NCI-H510A treated with DMSO at 0.1 percent for 48 hours (cell line): ENCODE measurements at places on chromosomes 7 and 10.

DNA sequence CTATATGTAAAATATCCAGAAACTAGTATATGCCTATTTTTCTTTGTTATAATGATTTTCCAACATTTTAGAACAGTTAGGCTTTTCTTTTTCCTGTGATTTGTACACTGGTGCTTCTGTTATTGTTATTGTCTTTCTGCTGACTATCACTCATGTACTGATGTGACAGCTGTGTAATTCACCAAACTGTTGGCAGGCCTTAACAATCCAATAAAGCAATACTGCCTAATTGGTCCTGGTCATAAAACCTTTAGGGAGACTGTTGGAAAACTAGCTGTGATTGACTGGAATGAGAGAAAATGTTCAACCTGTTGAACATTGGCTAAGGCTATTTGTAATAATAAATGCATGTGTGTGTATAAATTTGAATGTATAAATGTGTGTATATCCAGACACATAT lies 956.6 kb downstream of the REEP3 start:
- no peak for DNase-seq

GRCh38 chr7:147418966-147419365 lies 1171.6 kb upstream of the C7orf33 start:
- DNase-seq: peak; percentile 65

DNA sequence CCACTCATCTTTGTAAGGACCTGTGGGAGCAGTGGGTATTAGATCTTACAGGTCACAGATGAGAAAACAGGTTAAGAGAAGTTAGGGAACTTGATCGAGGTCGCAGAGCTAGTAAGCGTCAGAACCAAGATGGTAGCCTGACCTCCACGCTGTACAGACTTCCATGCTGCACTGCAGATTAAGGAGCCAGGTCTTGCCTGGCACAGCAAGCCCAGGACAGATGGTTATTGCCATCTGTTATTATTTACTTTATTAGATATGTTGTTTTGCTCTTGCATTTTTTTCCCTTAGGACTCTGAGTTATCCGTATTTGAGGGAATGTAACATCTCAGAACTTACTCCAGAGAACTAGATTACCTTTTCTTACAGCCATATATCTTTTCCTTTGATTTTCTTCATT lies 147.2 kb downstream of the NSUN6 start:
- no peak for DNase-seq

GRCh38 chr10:98080494-98080893 lies 50.1 kb upstream of the CRTAC1 start:
- no peak for DNase-seq

DNA sequence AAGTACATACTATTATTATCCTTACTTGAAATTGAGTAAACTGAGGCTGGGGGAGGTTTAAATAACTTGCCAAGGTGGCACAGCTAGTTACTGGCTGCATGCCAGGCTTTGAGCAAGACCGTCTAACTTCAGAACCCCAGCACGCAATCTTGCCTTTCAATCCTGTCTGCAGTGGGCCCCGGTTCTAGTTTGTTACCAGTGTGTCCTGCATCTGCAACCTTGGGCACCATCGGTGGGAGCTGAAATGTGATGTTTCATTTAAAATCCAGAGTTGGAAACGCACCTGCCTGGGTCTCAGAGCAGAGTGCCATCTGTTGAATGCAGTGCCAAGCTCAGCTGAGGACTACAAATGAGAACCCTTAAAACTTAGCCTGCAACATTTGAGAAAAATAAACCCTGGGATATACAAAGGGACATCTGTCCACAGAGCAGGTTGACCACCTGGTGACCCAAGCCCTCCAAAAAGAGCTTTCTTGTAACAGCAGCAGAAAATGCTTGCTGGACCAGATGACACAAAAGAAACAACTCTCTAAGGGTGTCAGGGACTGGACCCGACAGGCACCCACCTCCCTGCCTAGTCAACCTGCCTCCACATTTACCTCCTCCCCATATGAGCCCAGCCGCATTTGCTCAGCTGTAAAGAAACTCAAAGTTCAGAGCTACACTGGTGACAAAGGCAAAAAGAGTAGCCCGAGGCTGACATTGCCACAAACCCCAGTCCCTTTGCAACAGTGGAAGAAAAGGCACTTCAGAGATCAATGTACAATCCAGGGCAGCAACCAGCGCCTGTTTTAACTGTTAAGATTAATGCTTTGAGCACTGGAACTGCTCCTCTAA lies 1.7 kb downstream of the SH3PXD2A start:
- no peak for DNase-seq

DNA sequence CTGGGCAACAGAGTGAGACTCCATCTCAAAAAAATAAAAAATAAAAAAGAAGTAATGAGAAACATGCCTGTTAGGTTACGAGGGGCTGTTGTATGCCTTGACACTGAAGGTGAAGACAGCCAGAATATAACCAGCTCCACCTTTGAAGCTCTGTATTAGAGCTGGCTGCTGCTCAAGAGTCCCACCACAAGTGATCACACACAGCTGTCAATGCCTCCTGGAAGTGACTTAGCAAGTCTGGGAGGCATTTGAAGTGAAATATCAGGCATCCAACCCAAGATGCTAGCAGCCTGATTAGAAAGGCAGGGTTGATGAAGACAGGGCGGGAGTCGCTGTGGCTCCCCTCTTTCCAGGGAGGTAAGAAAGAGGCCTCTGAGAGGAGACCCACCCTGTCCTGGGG lies 34.1 kb upstream of the INPP5F start:
- DNase-seq: no peak

GRCh38 chr10:62130948-62131347 lies 137.7 kb downstream of the RTKN2 start:
- no peak for DNase-seq

DNA sequence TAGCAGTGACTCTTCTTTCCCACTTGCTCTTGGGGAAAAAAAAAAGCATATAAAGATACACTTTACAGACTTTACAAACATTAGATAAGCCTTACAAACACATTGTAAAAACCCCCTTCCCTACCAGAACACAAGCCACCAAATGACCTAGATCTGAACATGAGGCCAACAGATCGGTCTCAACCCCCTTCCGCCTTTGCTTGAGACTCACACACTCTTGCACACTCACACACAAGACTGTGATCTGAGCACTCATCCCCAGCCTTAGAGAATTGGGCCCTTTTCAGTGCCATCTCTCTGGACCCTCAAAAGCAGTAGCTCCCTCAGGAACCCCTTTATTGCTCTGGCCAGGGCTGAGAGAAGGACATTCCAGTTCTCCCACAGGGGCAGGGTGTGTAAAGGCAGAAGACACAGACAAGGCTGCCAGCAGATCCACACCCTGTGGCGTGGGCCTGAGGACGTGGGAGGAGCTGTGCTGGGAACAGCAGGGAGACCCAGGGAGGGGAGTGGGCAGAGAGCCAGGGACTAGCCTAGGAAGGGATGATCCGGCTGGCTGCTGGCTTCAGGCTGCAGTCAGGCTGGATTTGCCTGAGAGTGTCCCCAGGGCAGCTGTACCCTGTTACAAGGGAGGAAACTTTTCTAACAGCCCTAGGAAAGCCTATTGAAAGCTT lies 206.7 kb downstream of the KIAA1217 start:
- no peak for DNase-seq

- no peak for DNase-seq
Measured at GRCh38 chr7:22935269-22935668, 78.7 kb downstream of the HYCC1 start.

GRCh38 chr10:48765527-48765926 lies 80.9 kb downstream of the WDFY4 start:
- no peak for DNase-seq

- no peak for DNase-seq
Measured at GRCh38 chr10:23364378-23364777, 19.8 kb upstream of the C10orf67 start.

GRCh38 chr10:74969530-74969929 lies 141.9 kb upstream of the SAMD8 start:
- DNase-seq: no peak

- no peak for DNase-seq
Measured at GRCh38 chr10:14328881-14329672, 1.6 kb downstream of the FRMD4A start.

DNA sequence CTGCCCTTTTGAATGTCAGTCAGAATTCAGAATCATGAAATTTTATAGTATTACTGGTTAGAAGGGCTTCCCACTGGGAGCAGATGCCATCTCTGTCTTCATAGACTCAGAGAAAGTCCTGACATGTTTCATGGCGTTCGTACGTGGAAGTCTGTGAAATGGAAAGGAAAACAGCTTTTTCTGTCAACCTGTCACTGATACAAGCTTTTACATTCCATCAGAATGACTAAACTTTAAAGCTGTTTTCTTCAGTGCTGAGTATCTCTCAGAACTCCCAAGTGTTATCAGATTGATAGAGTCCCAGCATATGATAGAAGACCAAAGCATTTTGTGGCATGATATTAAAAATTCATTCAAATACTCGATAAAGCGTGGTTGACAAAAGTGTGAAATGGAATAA lies 726.7 kb upstream of the GALNT17 start:
- no peak for DNase-seq

DNA sequence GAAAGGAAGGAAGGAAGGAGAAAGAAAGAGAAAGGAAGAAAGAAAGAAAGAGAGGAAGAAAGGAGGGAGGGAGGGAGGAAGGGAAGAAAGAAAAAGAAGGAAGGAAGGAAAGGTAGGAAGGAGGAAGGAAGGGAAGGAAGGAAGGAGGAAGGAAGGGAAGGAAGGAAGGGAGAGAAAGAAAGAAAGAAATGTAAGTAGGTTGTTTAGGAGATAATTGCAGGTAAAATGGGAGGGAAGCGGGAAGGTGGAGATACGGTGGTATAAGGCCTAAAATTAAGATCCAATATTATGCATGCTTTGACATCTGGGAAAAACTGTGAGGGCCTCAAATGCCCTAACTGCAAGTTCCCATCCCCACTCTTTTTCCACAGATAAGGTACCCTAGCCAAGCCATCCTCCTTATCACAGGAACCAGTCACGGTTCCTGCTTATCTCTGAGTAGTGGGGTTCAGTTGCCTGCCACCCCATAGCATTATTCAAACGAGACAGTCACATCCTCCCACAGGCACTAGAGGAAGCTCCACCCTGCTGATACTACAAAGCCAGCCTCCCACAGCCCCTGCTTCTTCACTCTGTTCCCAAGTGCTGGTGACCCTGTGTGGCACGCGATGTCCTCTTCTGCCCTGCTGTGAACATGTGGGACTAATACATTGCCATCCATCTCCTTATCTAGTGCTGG lies 28.7 kb downstream of the ST8SIA6 start:
- DNase-seq: no peak

GRCh38 chr7:12013983-12014382 lies 182.0 kb upstream of the THSD7A start:
- no peak for DNase-seq

DNA sequence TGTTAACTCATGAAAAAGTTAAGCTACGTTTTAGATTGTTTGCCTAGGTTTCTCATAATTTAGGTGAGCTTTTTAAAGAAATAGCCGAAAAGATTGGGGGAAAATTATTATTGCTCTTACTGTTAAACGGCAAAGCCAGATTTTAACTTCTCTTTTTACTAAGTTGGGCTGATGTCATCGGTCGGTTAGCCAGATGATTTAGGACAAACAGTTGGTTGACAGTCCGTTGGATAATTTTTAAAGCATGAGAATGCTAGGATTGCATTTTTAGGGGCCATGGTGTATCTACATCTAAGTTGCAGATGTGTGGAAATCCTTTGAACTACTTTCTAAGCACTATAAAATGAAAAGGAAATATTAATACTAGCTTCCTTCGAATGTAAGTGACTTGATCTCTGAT lies 280.9 kb upstream of the AKR1E2 start:
- DNase-seq: no peak

DNA sequence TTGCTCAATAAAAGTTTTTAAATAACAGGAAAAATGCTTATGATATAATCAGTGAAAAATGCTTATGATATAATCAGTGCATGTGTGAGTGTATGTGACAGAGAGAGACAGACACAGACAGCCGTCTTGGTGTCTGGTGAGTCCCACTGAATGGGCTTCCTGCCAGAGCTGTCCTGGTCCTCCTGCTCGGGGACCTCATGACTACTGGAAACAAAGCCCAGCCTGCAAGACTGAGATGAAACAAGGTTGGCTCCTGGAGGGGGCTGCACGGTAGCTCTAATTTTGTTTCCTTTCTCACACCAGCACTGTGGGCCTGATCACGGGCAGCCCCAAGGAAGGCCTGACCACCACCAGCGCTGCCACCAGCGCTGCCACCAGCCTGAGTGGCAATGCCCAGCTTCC lies 57.3 kb downstream of the NRP1 start:
- DNase-seq: no peak

- DNase-seq: no peak
Measured at GRCh38 chr7:128437426-128438332, 18.0 kb upstream of the HILPDA start.

- DNase-seq: no peak
Measured at GRCh38 chr7:13879994-13880686, 109.3 kb downstream of the ETV1 start.

- DNase-seq: no peak
Measured at GRCh38 chr7:24730018-24730369, 27.3 kb downstream of the GSDME start.

GRCh38 chr10:57026307-57026706 lies 665.2 kb upstream of the ZWINT start:
- no peak for DNase-seq

DNA sequence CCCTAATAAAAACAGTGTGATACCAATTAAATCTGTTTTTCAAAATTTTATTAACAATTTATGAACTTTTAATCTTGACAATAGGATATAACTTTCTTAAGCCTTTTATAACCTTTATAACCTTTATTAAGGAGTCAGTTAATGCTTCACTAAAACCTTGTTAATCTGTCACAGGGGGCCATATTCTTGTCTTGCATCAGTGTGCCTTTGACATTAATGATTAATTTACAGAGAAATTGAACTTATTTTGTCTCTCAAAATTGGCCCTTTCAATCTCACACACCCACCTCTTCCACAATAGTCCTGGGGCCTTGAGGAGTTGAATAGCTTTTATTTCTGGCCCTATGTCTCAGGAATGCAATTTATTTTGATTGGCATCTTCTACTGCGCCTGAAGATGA lies 68.5 kb downstream of the AKR1C4 start:
- no peak for DNase-seq

- DNase-seq: no peak
Measured at GRCh38 chr10:47207281-47207615, 92.7 kb upstream of the GDF10 start.

GRCh38 chr10:101453318-101453717 lies 99.4 kb downstream of the BTRC start:
- DNase-seq: no peak

DNA sequence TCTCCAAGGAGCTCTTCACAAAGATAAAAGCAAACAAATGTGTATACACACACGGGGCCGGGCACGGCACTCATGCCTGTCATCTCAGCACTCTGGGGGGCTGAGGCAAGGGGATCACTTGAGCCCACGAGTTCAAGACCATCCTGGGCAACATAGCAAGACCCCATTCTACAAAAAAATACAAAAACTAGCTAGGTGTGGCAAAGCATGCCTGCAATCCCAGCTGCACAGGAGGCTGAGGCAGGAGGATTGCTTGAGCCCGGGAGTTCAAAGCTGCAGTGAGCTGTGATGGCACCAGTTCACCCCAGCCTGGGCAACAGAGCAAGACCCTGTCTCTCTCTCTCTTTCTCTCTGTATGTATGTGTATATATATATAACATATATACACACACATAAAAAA lies 22.3 kb downstream of the TTYH3 start:
- no peak for DNase-seq

GRCh38 chr7:105185290-105186010 lies 171.4 kb downstream of the KMT2E start:
- no peak for DNase-seq

- DNase-seq: peak; percentile 17
Measured at GRCh38 chr7:47622946-47623640, 41.2 kb upstream of the TNS3 start.
